ENCODE measurements at places on chromosomes 5 and 9.

DNA sequence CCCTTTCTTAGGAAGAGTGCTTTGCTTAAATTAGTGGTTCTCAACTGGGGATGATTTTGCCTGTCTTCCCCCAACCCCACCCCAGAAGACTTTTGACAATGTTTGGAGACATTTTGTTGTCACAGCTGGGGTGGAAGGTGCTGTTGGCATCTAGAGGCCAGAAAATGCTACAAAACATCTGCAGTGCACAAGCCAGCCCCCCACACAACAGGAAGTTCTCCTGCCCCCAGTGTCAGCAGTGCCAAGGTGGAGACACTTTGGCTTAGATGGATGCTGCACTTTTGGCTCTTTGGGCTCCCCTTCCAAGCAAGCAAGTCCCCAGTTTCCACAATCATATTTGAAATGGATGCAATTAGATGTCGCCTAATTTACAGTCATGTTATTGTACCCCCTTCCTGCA is 2.7 kb downstream of the HEMGN start:
- no peak for DNase-seq

- no peak for DNase-seq
Measured at GRCh38 chr5:173736923-173737412, 120.5 kb upstream of the BOD1 start.

DNA sequence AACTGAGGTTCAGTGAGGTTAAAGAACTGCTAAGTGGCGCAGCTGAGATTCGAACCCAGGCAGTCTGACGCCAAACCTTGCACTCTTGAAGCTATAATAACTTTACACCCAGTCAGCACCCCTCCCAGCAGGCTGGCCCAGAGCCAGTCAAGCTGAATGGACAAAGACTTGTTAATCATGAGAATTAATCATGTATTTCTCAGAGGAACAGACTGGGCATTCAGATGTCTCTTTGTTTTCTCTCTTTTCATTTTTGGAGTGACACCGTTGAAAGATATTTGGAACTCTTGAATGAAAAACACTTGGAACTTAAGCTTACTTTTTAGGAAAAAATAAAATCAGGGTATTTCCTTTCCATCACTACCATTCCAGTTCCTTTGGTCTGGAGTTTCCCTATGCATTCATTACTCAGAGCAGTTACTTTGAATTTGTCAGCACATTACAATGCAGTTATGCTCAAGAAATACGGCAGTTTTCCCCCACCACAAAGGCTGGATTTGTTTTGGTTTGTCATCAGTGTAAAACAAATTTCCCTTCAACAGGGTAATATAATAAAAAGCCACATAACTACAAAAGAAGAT is 22.6 kb upstream of the MAMDC2 start:
- peak; percentile 69 for DNase-seq

DNA sequence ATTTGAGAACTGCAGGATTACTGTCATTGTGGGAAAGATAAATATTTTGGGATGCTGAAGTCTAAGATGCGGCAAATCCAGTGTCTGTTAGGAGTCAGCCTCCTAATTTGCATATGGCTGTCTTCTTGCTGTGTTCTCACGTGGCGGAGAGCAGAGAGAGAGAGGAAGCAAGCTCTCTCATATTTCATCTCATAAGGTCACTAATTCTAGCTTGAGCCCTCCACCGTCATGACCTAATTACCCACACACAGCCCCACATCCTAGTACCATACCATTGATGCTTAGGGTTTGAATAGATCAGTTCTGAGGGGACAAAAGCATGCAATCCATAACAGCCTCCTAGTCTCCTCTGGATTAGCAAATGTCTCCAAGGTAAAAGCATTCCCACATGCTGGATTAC is 124.5 kb downstream of the CDH12 start:
- no peak for DNase-seq

GRCh38 chr5:94615862-94616261 is 2.5 kb downstream of the KIAA0825 start:
- DNase-seq: no peak

- DNase-seq: no peak
Measured at GRCh38 chr9:129392093-129392541, 214.1 kb upstream of the IER5L start.

GRCh38 chr5:135886136-135886535 is 9.5 kb downstream of the IL9 start:
- no peak for DNase-seq

DNA sequence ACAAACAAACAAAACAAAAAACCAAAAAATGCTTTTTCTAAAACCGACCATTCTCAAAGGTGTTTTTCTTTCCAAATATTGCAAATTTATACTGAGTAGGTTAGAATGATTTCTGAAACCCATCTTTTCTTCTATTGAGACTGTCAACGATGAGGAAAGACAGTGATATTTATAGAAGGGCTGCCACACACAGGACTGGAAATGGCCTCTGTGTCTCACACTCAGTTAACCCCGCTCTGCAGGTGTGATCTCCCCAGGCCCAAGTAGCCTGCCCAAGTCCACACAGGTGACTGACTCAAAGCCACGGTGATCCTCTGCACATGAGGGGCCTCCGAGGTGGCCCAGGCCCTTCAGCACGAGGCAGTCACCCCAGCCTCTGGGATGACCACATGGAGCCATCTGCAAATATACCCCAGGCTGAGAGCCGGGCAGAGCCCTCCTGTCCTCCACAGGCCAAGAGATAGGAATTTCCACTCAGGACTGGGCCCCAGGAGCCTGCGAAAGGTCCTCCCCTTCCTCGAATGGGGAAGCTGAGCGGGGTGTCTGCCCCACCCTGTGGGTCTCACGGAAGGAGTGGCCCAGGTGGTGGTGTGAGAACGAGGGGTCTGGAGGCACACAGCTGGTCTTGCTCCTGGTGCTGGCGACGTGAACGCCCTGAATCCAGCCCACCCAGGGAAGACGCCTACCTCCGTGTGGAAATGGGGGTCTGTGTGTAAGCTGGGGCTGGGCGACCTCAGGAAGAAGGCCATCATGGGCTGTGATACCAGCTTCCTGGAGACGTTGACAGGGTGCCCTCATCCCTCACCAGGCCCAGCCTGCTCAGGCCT is 53.0 kb upstream of the PHYKPL start:
- no peak for DNase-seq

DNA sequence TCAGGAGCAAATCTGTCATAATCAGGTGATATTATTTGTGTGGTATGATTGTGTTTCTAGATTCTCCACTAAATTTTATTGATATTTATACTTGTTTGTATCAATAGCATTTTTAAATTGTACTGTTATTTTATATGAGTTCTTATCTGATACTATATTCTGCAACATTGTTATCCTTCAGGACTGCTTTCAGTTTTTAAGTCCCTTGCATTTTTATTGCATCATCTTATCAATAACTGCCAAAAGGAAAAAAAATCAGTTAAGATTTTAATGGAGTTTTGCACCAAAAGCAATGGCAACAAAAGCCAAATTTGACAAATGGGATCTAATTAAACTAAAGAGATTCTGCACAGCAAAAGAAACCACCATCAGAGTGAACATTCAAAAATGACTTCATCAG is 741.3 kb upstream of the CTNND2 start:
- DNase-seq: no peak
